ENCODE measurements at places on chromosomes 3 and 15.

DNA sequence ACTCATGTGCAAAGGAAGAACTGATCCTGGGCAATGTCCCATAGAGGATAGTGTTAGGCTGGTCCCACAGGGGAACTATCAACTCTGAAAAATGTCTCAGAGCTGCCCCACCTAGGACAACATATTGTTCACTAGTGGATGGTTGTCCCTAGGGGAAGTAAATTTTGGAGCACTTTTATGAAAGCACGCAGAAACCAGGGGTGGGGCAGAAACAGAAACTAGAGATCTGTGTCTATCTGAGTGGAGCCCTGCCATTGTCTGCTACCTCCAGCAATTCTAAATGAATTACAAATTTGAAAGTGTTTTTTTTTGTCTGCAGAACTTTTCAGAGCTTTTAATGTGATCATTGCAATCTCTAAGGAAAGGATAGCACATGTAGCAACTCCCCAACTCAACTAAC is 357.1 kb upstream of the PROK2 start:
- no peak for DNase-seq

DNA sequence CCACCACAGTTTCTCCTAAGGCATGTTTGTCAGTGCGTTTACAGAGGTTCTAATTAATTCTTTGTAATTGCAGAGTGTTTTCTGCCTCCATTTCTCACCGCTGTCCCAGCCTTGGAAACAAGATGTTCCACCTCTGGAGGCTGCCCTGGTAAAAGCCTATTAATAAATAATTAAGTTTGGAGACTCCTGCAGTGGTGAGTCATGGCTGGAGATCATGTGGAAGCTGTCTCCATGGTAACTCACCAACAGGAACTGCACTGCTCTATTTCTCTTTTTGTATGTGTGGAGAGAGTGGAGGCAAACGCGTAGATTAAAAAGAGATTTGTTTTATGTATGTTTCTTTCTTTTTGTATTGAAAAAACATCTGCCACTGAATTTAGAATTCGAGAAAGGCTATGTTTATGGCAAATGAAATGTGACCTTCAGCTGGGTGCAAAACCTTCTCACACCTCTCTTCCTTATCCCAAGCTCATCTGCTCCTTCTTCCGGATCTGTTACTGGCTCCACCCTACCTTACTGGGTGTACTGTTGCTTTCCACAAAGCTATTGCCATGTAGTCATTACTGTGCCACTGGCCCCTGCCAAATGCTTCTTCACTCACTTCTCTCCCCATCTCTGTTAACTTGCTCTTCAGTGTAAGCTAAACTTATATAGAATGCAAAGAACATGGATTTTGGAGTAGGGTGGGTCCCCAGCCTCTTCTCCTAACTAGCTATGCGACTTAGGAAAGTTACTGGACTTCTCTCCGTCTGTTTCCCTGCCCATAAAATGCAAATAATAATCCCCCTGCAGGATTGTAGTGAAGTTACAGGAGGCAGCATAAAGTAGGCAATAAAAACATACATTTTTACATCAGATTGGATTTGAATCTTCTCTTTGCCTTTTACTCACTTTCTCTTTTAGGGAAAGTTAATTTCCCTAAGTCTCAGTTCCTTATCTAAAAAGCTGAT is 778.5 kb downstream of the NTRK3 start:
- no peak for DNase-seq

DNA sequence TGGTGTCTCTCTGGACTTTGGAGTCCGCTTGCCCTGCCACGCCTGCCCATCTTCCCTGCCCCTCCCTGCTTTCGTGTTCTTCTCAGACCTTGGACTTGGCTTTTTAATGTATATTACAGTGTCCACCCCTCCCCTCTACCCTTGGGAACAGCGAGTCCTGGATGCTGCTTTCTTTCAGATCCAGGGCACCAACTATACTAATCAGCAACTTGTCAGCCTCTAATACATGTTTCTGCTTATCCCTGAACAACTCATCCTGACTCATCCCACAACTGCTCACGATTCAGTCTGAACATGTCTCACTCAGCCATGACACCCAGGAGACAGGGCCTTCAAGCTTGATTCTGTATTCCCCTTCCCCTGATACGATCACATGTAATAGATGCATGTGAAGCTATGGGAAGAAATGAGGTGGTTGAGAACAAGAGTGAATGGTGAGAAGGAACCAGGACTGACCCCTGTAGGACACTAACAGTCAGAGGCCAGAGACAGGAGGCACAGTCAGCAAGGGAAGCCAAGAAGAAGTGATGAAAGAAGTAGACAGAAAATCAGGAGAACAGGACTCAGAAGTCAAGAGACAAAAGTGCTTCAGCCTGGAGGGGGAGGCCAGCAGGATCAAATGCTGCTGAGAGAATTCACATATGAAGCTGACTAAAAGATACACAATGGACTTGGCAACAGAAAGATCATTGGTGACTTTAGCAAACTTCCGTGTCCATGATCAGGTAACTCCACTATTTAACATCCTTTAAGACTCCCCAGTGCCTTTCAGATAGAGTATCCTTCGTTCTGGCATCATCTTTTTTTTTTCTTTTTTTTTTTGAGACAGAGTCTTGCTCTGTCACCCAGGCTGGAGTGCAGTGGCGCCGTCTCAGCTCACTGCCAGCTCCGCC is 35.4 kb downstream of the BCL2L10 start:
- no peak for DNase-seq

GRCh38 chr15:65985387-65985786 is 116.1 kb downstream of the RAB11A start:
- no peak for DNase-seq

DNA sequence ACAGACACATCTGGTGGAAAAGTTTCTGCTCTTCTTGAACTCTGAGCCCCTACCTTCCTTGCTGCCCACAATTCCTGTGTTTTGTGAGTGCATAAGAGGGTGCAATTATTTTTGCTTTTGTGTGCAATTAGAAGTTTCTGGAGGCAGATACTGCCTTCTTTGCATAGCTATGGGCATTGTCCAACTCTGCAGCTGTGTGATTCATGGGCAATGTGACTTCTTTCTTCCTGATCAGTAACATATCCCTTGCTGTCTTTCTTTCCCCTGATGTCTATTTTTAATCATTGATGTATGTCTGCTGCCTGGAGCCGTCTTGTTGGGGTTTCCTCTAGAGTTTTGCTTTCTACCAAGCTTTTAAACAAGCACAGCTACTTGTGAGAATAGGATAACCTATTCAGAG is 321.6 kb upstream of the CHRM5 start:
- no peak for DNase-seq

DNA sequence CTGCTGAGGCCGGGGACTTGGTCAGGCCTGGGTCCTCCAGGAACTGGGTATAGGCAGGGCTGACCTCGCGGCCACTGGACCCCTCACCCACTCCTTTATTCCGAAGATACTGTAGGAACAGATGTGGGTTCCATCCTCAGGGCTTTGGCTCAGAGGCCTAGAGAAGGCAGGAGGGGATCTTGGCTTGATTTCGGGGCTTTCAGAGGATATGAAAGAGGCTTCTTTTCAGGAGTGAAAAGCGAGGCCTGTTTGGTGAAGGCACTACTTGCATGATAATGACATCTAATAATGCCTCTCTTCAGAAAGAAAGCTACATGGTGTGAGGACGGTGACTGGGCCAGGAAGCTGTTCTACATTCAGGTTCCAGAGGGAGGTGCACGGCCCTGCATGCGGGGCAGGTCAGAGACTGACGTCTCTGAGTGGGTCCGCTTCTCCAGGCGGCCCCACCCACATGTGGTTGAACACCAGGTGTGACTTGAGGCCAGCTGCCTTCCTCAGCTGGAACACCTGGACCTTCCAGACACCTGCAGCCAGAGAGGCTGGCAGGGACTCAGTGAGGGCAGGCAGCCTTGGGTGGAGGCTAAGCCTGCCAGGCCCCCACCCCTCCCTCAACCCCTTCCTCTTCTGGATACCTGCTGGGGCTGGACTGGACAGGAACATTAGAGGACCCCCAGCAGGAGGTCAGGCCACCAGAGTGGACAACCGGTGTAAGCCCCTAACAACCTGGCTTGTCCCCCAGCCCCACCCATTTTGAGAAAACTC is 31.1 kb upstream of the HHATL start:
- DNase-seq, result no peak

DNA sequence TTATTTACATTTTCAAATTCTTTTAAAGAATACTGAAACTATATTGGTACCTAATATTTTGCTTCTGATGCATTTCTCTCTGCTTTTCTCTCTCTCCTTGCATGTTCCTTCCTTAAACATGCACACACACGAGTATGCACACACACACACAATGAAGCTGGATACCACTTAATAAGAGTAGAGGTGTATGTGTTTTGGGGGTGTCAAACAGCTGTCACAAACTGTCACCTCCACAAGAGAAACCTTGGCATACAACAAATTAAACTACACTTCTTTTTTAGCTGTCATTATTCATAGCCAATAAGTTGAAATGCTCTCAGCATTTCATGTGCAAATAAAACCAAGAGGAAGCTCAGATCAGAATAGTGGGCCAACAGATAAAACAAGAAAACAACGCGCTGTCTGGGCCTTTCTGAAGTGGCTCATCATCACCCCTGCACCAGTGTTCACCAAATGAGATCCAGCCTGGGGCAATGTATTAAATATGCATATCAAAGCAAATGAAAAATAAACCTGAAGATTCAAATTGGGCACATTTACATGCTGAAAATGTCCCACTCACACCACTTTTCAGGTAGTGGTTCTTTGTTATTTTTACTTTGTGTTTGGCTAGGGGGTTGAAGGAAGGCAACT is 9.7 kb downstream of the MEIS2 start:
- DNase-seq, result no peak

DNA sequence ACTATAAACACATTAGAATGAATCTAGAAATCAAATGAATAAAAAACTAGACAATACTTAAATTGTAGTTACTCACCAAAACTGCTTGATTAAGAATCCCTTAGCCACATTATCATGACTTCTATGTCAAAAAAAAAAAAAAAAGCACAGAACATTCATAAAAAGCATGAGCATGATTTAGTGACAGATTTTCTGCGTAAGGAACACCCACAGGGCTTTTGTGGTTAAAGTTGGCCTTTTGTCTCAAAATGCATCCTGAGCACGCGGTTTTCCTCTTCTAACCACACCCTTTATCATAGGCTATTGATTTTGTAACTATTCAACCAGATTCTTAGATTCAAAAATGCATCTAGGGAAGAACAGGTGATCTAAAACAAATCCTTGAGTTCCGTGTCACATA is 334.0 kb upstream of the NR2F2 start:
- DNase-seq, result no peak

GRCh38 chr3:72618739-72619138 is 229.5 kb downstream of the SHQ1 start:
- no peak for DNase-seq

DNA sequence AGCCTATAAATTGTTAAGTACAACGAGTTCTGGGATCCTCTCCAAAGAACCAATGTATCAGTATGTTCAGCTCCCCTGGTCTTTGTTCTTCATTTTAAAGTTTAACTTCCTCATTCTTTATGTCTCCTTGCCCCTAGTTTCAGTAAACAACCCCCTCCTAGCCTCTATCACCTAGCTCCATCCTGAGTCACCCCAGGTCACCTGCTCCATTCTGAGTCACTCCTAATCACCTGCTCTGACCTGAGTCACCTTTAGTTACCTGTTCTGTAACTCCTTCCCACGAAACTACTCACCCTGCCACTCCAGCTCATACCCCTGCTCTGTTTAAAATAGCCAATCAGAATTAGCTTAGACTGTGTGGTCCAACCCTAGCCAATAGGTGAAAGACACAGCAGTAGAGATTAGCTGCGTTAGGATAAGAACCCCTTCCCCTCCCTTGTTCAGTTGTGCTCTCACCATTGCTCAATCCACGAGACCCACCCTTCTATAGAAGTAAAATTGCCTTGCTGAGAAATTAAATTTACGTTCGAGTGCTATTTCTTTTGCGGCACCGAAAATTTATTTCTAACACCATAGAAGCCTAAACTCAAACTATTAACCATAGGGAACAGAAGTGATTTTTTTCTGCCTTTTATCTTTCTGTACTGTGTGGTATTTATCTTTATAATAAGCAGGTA is 245.0 kb upstream of the ADAMTS9 start:
- no peak for DNase-seq

GRCh38 chr3:23807424-23808015 is 1.8 kb downstream of the UBE2E1 start:
- DNase-seq, result peak; percentile 34

DNA sequence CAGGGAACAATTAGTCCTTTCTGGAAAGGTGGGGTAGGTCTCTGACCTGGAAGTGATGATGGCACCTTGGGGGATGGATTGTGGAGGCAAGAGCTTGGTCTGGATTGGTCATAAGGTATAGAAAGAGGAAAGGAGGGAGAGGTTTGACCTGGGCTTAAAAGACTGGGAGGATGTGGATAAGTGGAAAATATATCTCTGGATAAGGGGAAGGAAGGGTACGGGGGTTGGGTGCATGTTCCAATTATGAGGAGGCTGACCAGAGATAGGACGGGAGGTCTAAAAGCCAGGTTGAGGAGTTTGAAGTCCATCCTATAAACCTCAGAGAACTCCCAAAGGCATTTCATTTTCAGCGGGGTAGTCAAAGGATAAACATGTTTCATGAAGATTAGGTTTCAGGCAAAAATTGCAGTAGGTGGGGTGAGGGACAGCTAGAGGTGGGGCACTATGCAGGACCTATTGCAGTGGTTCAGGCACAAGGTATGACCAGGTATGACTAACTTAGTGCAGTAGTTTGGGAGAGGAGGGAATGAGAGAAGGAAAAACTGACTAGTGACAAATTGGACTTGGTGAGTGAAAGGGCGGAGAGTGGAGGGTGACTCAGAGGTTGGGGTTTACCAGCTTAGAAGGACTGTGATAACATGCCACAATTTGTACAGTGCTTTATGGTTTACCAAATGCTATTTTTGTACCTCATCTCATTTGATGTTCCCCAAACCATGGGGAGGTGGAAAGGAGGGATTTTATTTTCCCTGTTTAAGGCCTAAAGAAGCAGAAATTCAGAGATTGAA is 10.7 kb downstream of the PDE8A start:
- no peak for DNase-seq

DNA sequence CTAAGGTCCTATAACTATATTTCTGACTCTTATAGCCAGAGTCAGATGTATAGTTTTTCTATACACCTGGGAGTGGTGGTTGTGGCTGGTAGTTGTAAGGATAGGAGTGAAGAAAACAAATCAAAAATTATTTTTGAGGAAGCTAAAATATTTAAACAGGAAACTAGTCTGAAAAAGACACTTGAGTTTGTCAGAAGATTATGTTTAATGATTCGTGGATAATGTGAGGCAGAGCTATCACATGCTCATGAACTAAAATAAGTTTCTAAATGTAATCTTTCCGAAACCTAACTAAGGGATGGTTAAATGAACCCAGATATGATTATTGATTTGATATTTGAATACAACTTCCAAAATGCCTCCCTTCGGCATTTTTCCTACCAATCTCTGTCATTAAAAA is 30.4 kb downstream of the GABRR3 start:
- no peak for DNase-seq

All from hematopoietic multipotent progenitor cell treated with erythropoietin and hydrocortisone succinate and interleukin-3 and kit ligand, for 17 days (in vitro differentiated cells).